ENCODE measurements at places on chromosomes 12 and 14.

DNA sequence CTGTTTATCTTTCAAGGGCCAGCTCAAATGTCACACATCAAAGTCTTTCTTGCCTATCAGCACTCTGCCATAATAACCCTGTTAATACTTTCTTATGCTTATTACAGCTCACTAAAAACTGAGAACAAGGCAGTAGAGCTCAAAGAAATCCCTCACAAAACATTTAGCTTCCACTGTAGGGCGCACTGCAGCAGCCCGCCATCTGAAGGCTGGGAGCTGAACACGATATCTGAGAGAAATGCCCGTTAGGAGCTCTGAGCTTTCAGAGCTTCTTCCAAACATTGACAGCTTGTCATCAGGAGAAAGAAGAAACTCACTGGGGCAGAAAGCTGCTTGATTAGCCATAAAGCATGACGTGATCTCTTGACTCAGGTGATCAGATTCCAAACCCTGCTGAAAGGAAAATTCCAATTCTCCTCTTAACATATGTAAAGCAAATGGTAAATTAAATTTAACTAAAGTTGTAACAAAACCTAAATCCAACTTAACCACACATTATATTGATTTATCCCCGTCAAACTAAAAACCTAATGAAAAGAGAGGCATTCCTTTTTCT lies 175.7 kb downstream of the C12orf50 start:
- DNase-seq: no peak

DNA sequence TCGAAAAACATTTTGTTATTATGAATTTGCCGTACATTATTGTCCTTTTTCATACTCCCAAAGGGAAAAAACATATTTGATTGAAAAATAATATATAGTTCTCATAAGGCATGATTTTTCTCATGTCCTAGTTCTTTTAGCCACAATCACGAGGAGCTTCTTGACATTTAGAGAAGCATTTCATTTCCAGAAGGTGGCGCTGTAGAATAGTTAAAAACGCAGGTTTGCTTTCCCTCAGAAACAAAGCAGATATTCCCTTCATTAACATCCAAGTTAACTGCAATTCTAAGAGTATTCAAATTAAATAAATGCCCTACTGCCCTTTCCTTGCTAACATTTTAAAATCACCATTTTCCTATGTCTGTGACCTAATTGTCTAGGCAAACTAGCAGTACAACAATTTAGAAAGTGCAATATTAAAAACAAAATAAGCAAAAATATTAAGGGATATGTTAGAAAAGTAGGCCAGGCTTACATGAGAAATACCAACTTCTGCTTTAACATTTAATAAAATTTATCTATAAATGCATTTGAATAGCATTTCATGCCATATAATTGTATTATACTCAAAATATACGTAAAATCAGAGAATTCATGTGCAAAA lies 10.9 kb upstream of the PIK3C2G start:
- no peak for DNase-seq

DNA sequence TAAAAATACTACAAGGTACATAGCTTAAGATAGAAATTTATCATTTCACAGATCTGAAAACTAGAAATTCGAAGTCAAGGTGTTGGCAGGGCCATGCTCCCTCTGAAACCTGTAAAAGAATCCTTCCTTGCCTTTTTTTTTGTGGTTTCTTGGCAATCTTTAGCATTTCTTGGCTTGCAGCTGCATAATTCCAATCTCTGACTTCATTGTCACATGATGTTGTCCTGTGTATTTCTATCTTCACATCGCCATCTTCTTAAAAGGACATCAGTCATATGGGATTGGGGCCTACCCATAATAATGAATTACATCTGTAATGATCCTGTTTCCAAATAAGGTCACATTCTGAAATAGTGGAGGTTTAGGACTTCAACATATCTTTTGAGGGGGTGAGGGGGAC lies 250.4 kb downstream of the TMTC2 start:
- no peak for DNase-seq

DNA sequence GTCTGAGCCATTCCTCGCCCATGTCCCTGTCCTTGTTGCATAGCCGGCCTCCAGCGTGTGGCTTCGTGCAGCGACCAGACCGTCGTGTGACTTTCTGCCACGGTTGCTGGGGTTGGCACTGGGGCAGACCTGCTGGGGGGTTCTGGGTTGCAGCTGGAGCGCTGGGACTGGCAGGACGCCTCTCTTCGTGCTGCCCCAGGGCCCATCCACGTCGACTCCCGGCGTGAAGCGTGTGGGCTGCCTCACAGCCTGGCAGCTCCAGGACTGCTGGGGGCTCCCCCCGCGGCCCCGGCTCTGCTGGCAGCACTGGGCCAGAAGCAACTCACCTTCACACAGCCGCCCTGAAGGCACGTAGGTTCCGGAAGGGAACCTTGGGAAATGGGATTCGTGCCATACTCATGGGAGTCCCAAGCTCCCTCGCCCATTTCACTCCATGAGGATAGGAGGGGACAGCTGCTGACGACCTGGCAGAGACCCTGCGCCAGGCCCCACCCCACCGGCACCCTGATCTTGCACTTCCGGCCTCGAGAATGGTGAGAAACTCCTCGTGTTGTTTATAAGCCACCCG lies 51.9 kb downstream of the GALNT9 start:
- DNase-seq: no peak

- DNase-seq: no peak
Observed at GRCh38 chr14:49946320-49947141, 53.6 kb downstream of the ARF6 start.

GRCh38 chr14:72120315-72120714 lies 188.1 kb downstream of the RGS6 start:
- DNase-seq: no peak

DNA sequence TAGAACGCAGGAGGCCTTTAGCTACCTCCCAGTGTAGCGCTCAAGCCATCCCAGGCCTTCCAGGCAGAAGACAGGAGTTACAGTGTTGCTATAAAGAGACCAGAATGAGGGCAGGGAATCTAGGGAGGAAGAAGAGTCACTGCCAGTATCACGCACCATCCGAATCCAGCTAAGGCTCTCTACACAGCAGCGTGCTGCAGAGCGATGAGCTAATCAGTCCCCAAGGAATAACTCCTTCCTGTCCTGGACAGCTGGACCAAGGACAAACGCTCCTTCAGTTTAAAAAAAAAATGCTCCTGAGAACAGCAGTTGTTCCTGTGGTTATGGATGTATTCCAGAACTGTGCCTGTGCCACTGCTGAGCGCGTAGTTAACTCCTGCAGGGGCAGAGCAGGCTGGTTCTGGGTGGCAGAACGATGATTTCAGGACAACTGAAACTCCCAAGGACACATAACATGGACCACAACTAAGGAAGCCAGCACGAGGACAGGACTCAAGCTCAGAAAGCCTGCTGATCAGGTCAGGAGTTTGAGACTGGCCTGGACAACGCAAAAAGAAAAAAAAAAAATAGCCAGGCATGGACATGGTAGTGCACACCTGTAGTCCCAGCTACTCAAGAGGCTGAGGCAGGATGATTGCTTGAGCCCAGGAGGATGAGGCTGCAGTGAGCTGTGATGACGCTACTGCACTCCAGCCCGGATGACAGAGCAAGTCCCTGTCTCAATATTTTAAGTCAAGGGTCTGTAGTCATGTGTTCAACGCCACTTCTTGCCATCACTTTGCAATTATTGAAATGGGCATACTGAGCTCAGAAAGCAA lies 2.6 kb downstream of the IFFO1 start:
- DNase-seq: no peak

- peak; percentile 50 for DNase-seq
Observed at GRCh38 chr12:111438481-111438880, 32.8 kb downstream of the SH2B3 start.

DNA sequence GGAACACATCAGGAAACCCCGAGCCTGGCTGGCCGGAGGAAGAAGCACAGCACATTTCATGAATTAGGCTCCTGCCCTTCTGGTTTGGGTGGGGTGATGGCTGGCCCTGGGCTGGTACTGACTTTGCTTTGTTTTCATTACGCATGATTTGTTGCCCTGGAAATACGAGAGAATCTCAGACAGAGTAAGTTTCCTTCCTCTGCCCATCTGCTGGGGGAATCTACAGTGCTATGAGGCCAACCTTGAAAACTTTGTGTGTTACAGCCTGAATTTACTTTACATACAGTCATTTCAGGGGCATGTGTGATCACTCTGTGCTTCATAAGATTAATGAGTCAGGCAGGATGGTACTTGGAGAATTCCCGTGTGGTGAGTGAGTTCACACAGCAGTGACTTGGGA lies 20.5 kb upstream of the SLC5A8 start:
- DNase-seq: no peak

GRCh38 chr12:71160585-71160984 lies 2.8 kb upstream of the TSPAN8 start:
- no peak for DNase-seq

DNA sequence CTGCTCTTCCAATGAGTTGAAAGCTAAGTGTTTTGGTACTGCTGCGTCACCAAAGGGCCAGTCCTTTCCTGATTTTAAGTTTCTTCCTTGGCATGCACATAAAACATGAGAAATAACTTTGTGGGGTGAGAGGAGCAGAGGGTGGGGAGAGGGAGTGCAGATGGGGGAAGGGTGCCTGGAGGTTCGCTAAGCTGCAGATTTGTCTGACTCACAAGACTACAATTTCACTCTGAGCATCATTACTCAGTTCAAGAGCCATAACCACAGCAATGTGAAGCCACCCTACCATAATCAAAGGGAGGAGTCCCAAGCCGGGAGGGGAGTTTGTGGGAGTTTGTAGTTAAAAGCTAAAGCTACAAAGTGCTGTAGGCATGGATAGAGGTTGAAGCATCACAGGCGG lies 136.1 kb downstream of the ANO2 start:
- no peak for DNase-seq

- DNase-seq: no peak
Observed at GRCh38 chr14:46063872-46064271, 587.7 kb downstream of the RPL10L start.

GRCh38 chr12:123761841-123762714 lies at the start of gene DNAH10:
Gene DNAH10 (plus strand): TSS chr12:123762301. CDS start chr12:123762337, 36 bp downstream.
- no peak for DNase-seq

DNA sequence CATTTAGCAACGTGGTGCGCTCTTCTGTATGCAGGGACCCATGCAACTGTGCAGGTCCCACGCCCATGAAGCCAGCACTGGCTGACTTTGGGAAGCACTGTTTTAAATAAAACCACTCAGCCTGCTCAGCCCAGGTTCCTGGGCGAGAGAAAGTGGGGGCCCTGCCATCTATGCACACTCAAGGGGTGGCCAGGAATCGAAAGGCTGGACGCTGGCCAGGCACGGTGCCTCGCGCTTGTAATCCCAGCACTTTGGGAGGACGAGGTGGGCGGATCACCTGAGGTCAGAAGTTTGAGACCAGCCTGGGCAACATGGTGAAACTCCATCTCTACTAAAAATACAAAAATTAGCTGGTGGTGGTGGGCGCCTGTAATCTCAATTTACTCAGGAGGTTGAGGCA lies 179.9 kb upstream of the TBX3 start:
- DNase-seq: no peak

DNA sequence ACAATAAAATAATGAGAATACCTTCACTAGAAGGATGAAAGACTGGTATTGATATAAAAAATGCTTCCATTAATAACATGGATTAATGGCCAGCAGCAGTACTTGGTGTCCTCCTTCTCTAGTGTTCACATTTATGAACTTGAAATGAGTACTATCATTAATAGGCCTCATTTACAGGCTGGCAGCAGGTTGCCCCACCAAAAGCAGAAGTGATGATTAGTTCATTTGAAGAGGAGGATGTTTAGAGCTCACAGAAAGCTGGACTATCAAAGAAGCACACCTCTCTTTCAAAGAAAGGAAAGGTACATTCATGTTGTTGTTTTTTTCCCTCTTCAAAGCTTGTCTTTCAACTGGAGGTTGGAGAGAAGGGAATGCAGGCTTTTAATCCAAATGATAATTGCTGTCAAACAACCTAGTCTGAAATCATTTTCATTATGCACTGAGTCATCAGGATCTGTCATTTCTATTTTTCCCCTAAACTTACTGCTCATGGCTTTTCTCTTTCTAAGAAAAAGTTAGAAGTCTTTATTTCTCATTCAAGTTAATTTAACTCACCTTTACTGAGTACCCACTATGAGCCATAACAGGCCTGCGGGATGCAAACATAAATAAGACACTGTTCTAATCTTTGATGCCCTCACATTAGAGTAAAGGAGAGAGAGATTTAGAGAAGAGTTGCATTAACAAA lies 157.9 kb upstream of the GRIP1 start:
- DNase-seq: no peak

GRCh38 chr12:98185606-98186005 lies 329.8 kb upstream of the TMPO start:
- no peak for DNase-seq

DNA sequence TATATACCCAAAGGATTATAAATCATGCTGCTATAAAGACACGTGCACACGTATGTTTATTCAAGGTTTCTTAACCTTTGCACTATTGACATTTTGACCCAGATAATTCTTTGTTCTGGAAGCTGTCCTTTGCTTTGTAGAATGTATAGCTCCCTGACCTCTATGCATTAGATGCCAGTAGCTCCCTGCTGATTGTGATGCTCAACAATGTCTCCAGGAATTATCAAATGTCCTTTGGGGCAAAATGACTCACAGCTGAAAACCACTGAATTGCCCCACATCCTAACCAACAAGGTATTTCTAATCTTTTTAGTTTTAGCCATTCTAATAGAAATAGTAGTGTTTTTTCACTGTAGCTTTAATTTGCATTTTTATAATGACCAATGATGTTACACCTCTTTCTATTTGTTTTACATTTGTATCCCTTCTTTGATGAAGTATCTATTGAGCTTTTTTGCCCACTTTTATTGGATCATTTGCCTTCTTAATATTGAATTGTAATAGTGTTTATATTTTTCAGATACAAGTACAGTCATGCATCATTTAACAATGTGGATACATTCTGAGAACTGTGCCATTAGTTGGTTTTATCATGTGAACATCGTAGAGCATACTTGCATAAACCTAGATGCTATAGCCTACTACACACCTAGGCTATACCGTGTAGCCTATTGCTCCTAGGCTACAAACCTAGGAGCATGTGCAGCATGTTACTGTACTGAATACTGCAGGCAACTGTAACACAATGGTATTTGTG lies 10.4 kb upstream of the NOPCHAP1 start:
- DNase-seq: no peak

- DNase-seq: no peak
Observed at GRCh38 chr14:36096090-36096489, 80.4 kb downstream of the PTCSC3 start.

DNA sequence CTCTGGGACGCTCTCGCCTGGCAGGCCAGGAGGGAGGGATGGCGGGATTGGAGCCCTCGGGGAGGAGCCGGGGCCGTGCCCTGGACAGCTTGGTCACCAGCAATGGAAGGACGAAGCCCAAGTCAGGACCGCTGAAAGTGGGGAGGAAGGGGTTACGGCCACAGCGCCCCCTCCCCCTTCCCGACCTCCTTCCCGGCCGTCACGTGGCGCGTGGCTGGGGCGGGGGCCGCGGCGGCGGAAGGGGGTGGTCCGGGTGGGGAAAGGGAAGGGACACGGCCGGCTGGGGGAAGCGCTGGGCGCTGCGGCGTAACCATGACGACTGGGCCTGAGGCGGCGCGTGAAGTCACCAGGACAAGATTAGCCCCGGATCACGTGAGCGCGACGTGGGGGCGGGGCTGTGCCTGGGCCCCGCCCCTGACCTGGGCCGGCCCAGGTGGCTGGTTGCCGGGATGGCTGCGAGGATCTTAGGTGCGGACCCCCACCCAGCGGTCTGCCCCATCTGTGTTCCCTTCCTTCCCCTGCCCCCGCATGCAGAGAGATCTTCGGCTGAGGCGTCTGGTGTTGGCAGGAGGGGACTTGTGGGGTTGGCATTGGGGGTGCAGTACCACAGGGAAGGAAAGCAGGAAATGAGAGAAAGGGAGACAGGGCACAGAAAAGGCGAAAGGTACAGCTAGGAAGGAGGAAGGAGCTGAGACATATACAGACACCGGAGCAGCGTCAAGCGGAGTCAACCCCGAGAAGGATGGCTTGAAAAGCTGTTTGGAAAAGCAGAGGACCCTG lies 6.2 kb downstream of the MAP3K12 start:
- DNase-seq: peak; percentile 72
